H1 (cell line): ENCODE measurements at places on chromosomes 1 and 21. TPM values are rescaled to one million over a fixed set of nuclear protein-coding genes. Genes with fewer than 3 reads are reported as not detected.

The PLCH2 gene
- 0.14 TPM in 2 replicates for polyA plus RNA-seq

The INAVA gene
- 49.3 and 77.0 TPM in 2 replicates for polyA plus RNA-seq

The IRF6 gene
- polyA plus RNA-seq: 8.1 and 9.6 TPM in 2 replicates

The HPCAL4 gene
- 0.55 and 0.74 TPM in 2 replicates for polyA plus RNA-seq

GRCh38 chr1:25869909-25870606 is 5.5 kb downstream of the PAQR7 start:
- H3K36me3 ChIP-seq: no peaks in the 10 kb centered on the region
- DNase-seq: no peak
- no peaks in the 10 kb centered on the region for H3K27me3 ChIP-seq
- H3K4me3 ChIP-seq: no peak overlapping the region

GRCh38 chr1:203300441-203301330 is 4.6 kb upstream of the BTG2 start:
- no peaks in the 10 kb centered on the region for H3K36me3 ChIP-seq
- H3K27me3 ChIP-seq: peaks cover 38% of the 10 kb centered on the region
- DNase-seq: no peak
- H3K4me3 ChIP-seq: no peak overlapping the region
- H3K4me1 ChIP-seq: peaks cover 3% of the 10 kb centered on the region; the same call in 1 of the 2 replicates
- no peak overlapping the region for H3K27ac ChIP-seq

DNA sequence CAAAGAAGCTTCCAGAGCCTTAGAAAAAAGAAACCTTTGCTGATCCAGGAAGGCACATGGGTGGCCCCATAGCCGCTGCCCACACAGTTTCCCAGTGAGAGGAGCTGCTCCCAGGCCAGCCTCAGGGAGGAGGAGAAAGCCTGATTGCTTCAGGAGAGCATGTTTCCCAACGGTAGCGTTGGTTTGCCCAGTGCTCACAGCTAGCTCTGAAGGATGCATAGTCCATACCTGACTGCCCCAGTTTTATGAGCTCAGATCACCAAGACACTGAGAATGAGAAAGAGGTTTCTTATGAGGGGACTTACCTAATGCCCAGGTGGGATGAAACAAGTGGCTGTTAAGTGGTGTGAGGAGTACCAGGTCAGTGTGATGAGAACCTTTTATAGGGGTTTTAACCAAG is at the start of gene CRNN:
TSS of gene CRNN (minus strand) at position 355 of the 400 bp plus-strand sequence. CDS start 2,030 bp downstream, outside the sequence.
- H3K27me3 ChIP-seq: no peaks in the 10 kb centered on the region
- no peaks in the 10 kb centered on the region for H3K4me1 ChIP-seq
- no peak within 1 kb of the TSS for H3K27ac ChIP-seq
- no peak within 1 kb of the TSS for H3K4me3 ChIP-seq
- DNase-seq: no peak

GRCh38 chr1:155329980-155330598 is 9.4 kb downstream of the RUSC1 start:
- H3K4me3 ChIP-seq: no peak overlapping the region
- no peaks in the 10 kb centered on the region for H3K27me3 ChIP-seq
- H3K27ac ChIP-seq: no peak overlapping the region; the same call in 1 of the 2 replicates
- DNase-seq: no peak
- H3K4me1 ChIP-seq: 0 out of 2 replicates have a peak, but pooled peaks cover 2% of the 10 kb centered on the region
- no peaks in the 10 kb centered on the region; the same call in 1 of the 2 replicates for H3K36me3 ChIP-seq

DNA sequence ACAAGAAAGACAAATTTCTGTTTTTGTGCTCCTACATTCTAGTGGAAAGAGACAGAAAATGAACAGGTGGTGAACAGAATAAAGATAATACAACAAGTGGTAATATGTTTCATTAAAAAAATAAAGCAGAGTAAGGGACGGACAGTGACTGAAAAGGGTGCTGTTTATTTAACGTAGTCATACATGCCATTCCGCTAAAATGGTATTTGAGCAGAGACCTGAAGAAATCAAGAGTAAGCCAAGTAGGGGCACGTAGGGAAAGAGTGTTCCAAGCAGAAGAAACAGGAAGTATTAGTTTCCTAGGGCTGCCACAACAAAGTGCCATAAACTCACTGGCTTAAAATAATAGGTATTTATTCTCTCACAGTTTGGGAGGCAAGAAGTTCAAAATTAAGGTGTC is 65.6 kb upstream of the KCTD3 start:
- no peak overlapping the region for H3K4me3 ChIP-seq
- no peaks in the 10 kb centered on the region for H3K27me3 ChIP-seq
- no peak overlapping the region for H3K27ac ChIP-seq
- no peak for DNase-seq
- no peaks in the 10 kb centered on the region for H3K36me3 ChIP-seq
- no peaks in the 10 kb centered on the region for H3K4me1 ChIP-seq

GRCh38 chr1:53651356-53651755 is 87.6 kb downstream of the GLIS1 start:
- no peaks in the 10 kb centered on the region for H3K4me1 ChIP-seq
- no peak overlapping the region for H3K27ac ChIP-seq
- H3K27me3 ChIP-seq: no peaks in the 10 kb centered on the region
- no peaks in the 10 kb centered on the region for H3K36me3 ChIP-seq

DNA sequence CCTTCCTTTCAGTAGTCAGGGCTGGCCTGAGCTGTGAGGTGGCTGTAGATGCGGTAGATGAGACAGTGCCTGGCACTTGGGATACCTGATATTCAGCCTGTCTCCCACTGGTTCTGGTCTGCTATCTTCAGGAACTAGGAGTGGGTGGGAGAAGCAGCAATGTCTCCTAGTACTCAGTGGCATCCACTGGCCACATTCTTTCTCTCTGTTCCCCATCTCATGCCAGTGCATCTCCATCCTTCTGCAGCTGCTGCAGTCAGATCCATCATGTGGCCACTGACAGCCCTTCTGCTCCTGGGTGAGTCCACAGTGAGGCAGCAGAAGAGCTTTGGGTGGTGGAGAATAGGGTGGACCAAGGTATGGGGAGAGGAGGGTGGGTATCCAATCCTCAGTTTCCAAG is 1.1 kb downstream of the FCRLB start:
- peaks cover 24% of the 10 kb centered on the region for H3K27me3 ChIP-seq
- H3K27ac ChIP-seq: no peak overlapping the region
- H3K4me1 ChIP-seq: peaks cover 2% of the 10 kb centered on the region

- H3K36me3 ChIP-seq: 0 out of 2 replicates have a peak, but pooled peaks cover 5% of the 10 kb centered on the region
- H3K27ac ChIP-seq: no peak overlapping the region
- no peaks in the 10 kb centered on the region for H3K27me3 ChIP-seq
- H3K4me1 ChIP-seq: no peaks in the 10 kb centered on the region
- no peak for DNase-seq
Observed at GRCh38 chr1:225435957-225436392, 8.1 kb upstream of the LBR start.
